Mammary epithelial cell (primary cell): ENCODE measurements at places on chromosomes 1 and 21. TPM values are rescaled to one million over a fixed set of nuclear protein-coding genes. Genes with fewer than 3 reads are reported as not detected.

The FAM163A gene
- not detected in 2 replicates for total RNA-seq

The RAP1GAP gene
- 0.45 and 0.54 TPM in 2 replicates for total RNA-seq

The SH2D2A gene
- total RNA-seq: not detected

GRCh38 chr1:227070638-227071285, 130.7 kb downstream of the COQ8A start:
- no peak for DNase-seq

DNA sequence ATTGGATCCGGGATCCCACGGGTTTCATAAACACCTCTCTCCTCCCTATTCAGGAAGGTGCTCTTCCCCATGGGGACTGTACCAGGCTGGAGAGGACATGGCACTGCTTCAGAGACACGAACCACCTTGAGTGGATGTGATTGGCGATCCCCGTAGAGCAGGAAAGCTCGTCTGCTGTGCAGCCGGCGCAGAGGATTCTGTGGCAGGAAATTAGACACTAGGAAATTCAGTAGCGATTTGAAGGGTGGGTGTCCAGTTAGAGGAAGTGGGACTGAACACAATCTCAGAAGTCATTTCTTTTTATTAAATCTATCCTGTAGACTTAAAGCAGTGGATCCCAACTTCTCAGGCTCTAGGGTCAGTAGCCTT, 767 bp downstream of the PDIK1L start:
- DNase-seq: no peak

DNA sequence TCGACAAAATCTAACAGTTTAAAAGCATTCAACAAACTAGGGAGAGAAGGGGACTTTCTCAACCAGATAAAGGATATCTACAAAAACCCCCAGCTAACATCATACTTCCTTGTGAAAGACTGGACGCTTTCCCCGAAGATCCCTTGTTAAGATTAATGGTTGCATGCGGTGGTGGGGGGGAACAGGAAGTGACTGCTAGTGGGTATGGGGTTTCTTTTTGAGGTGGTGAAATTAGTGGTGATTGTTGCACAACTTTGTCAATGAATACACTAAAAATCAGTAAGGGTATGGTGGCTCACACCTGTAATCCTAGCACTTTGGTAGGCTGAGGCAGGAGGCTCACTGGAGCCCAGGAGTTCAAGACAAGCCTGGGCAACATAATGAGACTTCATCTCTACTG, 26.9 kb upstream of the EYA3 start:
- no peak for DNase-seq

The CD1B gene
- not detected in 2 replicates for total RNA-seq

GRCh38 chr1:58726581-58726980, 26.7 kb upstream of the MYSM1 start:
- DNase-seq: no peak
